ENCODE measurements at places on chromosomes 1 and 21.

- H3K36me3 ChIP-seq, result no peaks in the 10 kb centered on the region
- H3K27me3 ChIP-seq, result no peaks in the 10 kb centered on the region
- no peak for DNase-seq
- no peak overlapping the region for H3K27ac ChIP-seq
- no peaks in the 10 kb centered on the region for H3K4me1 ChIP-seq
These were observed 23.8 kb downstream of the GNG4 start for GRCh38 chr1:235625831-235626230.

GRCh38 chr1:170562646-170563338 lies 30.8 kb downstream of the GORAB start:
- DNase-seq, result no peak
- H3K4me3 ChIP-seq, result no peak overlapping the region
- no peaks in the 10 kb centered on the region for H3K36me3 ChIP-seq
- peaks cover 25% of the 10 kb centered on the region for H3K4me1 ChIP-seq
- H3K27ac ChIP-seq, result peak overlapping the region; percentile 83

DNA sequence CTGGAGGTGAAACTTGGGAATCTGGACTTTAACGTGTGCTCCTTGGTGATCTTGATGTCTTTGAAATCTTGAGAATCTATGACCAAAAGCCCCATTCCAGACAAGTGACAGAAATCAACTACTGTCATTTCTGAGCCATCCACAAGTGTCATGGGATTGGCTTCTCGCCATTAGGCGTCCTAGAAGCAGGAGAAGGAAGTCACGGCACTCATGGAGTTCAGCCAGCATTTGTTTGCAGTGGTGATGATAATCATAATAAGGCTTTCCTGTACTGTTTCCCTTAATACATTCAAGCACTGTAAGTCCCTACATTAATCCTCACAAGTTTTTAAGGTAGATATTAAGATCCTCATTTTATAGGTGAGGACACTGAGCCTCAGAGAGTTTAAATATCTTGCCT lies 11.9 kb downstream of the F5 start:
- H3K27me3 ChIP-seq, result no peaks in the 10 kb centered on the region
- H3K4me3 ChIP-seq, result no peak overlapping the region
- H3K27ac ChIP-seq, result no peak overlapping the region
- H3K36me3 ChIP-seq, result no peaks in the 10 kb centered on the region
- DNase-seq, result no peak

GRCh38 chr1:5913078-5913845 lies 79.0 kb downstream of the NPHP4 start:
- H3K4me3 ChIP-seq, result no peak overlapping the region
- H3K4me1 ChIP-seq, result no peaks in the 10 kb centered on the region
- no peak overlapping the region for H3K27ac ChIP-seq
- no peaks in the 10 kb centered on the region for H3K36me3 ChIP-seq
- no peaks in the 10 kb centered on the region for H3K27me3 ChIP-seq

GRCh38 chr1:48771561-48771960 lies 5.1 kb downstream of the BEND5 start:
- no peak overlapping the region for H3K4me3 ChIP-seq
- DNase-seq, result no peak
- H3K4me1 ChIP-seq, result peaks cover 41% of the 10 kb centered on the region
- no peaks in the 10 kb centered on the region for H3K27me3 ChIP-seq

GRCh38 chr1:203238535-203238934 lies 9.1 kb upstream of the CHIT1 start:
- no peak for DNase-seq
- no peak overlapping the region for H3K4me3 ChIP-seq
- H3K27me3 ChIP-seq, result no peaks in the 10 kb centered on the region

- no peak overlapping the region for H3K27ac ChIP-seq
- H3K4me3 ChIP-seq, result no peak overlapping the region
- no peaks in the 10 kb centered on the region for H3K4me1 ChIP-seq
- no peaks in the 10 kb centered on the region for H3K36me3 ChIP-seq
- DNase-seq, result no peak
These were observed 690.7 kb downstream of the NCAM2 start for GRCh38 chr21:21688889-21689288.

GRCh38 chr1:110208916-110209645 lies 1.0 kb upstream of the KCNC4 start:
- H3K36me3 ChIP-seq, result no peaks in the 10 kb centered on the region
- DNase-seq, result no peak
- no peaks in the 10 kb centered on the region for H3K27me3 ChIP-seq
- peaks cover 39% of the 10 kb centered on the region for H3K4me1 ChIP-seq
- peak overlapping the region; percentile 99 for H3K4me3 ChIP-seq

- H3K27ac ChIP-seq, result no peak overlapping the region
- DNase-seq, result no peak
- H3K27me3 ChIP-seq, result no peaks in the 10 kb centered on the region
- H3K4me3 ChIP-seq, result no peak overlapping the region
- H3K4me1 ChIP-seq, result no peaks in the 10 kb centered on the region
- H3K36me3 ChIP-seq, result peaks cover 38% of the 10 kb centered on the region
These were observed 85.2 kb downstream of the KIF1B start for GRCh38 chr1:10295481-10296085.

DNA sequence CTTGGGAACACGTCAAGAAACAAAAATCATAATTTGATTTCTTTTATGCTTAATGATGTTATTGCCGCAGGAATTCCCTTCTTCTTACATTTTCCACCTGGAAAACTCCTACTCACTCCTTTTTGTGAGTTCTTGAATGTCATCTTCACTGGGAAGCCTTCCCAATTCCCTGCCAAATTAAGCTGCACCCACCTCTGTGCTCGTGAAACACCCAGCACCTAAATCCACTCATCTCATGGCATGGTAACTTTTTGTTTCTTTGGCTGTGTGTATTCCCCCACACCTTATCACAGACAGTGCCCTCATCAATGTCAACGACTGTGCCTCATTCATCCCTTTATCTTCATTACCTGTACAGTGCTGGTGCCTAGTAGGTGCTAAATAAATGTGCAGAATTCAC lies 45.6 kb downstream of the ASTN1 start:
- H3K27ac ChIP-seq, result no peak overlapping the region
- H3K4me3 ChIP-seq, result no peak overlapping the region
- no peaks in the 10 kb centered on the region for H3K4me1 ChIP-seq
- DNase-seq, result no peak

GRCh38 chr1:214455479-214455878 lies 95.9 kb downstream of the PTPN14 start:
- DNase-seq, result no peak
- no peak overlapping the region for H3K4me3 ChIP-seq
- no peaks in the 10 kb centered on the region for H3K27me3 ChIP-seq
- no peak overlapping the region for H3K27ac ChIP-seq
- H3K36me3 ChIP-seq, result no peaks in the 10 kb centered on the region

DNA sequence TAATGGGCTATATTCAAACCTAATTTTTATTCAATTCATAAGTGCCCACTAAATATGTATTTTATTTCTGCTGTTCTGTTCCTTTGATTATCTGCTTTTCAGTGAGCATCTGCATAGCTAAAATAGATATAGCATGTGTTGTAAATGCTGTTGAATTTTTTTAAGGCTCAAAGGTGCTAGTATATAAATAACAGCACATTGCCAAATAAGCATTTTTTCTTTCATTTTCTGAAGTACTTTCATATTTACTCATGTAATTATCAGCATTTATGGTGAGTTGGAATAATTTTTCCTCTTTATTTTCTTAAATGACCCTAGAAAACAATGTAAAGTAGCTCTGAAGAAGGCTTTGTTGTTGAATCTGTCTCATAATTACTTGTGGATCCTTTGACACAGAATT lies 69.6 kb upstream of the B3GALT2 start:
- no peak for DNase-seq
- no peak overlapping the region for H3K4me3 ChIP-seq
- H3K4me1 ChIP-seq, result no peaks in the 10 kb centered on the region
- no peaks in the 10 kb centered on the region for H3K27me3 ChIP-seq
- H3K36me3 ChIP-seq, result no peaks in the 10 kb centered on the region

DNA sequence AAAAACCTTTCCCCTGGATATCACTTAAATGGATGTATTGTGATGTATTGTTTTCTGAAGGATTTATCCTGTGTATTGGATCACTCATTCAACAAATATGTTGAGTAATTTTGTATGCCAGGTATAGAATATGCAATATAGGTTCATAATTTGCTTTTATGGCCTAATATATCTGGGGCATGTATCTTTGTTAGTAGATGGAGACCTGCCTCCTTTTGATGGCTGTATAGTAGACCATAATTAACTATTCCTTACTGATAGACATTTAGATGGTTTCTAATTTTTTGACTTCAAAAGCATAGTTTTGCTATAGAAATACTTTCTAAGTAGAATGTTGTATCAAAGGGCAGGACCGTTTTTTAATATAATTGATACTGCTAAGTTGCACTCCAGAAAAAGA lies 8.6 kb downstream of the RBBP4 start:
- H3K27ac ChIP-seq, result no peak overlapping the region
- H3K4me1 ChIP-seq, result peaks cover 9% of the 10 kb centered on the region
- H3K36me3 ChIP-seq, result peaks cover 86% of the 10 kb centered on the region
- no peaks in the 10 kb centered on the region for H3K27me3 ChIP-seq

- H3K4me3 ChIP-seq, result no peak overlapping the region
- H3K4me1 ChIP-seq, result peaks cover 33% of the 10 kb centered on the region
- H3K36me3 ChIP-seq, result no peaks in the 10 kb centered on the region
- no peak for DNase-seq
- H3K27me3 ChIP-seq, result no peaks in the 10 kb centered on the region
- peak overlapping the region; percentile 21 for H3K27ac ChIP-seq
These were observed 19.2 kb upstream of the CLSTN1 start for GRCh38 chr1:9842781-9843575.

GRCh38 chr1:220943319-220943996 lies 64.2 kb downstream of the HLX start:
- no peak overlapping the region for H3K4me3 ChIP-seq
- no peaks in the 10 kb centered on the region for H3K36me3 ChIP-seq
- no peak overlapping the region for H3K27ac ChIP-seq
- no peaks in the 10 kb centered on the region for H3K4me1 ChIP-seq
- DNase-seq, result no peak

- no peak overlapping the region for H3K4me3 ChIP-seq
- no peaks in the 10 kb centered on the region for H3K27me3 ChIP-seq
- no peak overlapping the region for H3K27ac ChIP-seq
- no peaks in the 10 kb centered on the region for H3K4me1 ChIP-seq
These were observed 78.0 kb upstream of the SMYD2 start for GRCh38 chr1:214202992-214203391.

DNA sequence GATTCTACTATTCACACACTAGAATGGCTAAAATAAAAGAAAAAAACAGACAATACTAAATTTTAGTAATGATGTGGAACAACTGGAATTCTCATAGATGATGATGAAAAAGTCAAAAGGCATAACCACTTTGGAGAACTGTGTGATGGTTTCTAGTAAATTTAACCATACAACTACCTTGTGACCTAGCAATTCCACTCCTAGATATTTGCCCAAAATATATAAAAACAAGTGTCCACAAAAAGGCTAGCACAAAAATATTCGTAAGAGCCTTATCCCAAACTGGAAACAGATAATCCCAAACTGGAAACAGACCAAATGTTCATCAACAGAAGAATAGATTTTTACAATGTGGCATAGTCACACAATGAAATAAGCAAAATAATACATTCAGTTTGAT lies 67.9 kb upstream of the PGBD5 start:
- no peaks in the 10 kb centered on the region for H3K4me1 ChIP-seq
- no peaks in the 10 kb centered on the region for H3K36me3 ChIP-seq
- no peak for DNase-seq

DNA sequence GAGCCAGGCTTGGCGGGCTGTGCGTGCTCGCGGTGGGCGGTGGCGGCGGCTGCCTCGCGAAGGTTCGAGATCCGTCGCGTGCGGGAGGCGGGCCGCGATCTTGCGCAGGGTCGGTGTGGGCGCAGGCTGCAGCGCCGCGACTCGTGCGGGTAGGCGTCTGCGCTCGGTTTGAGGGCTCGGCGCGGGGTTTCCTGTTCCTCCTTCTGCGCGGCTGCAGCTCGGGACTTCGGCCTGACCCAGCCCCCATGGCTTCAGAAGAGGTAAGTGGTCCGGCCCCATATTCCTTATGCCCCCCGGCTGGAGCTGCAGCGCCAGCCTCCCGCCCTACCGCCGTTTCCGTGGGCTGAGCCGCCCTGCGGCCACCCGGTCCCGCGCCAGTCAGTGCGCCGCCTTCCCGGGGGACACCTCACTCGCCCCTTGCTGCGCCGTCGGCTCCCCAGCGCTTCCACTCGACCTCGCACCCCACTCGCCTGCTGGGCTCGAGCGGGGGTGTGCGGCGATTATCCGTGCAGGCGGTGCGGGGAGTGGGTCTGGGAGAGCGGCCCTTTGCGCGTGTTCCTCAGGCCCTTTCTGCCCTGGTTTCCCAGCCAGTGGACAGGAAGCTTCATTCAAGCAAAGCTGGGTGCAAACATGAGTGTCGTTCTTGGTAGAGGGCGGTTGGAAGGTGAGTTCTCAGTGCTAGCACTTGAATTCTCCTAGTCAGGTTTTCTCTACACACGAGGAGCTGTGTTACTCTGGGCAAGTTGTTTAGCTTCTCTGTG lies at the start of gene CACYBP:
Gene CACYBP (plus strand): TSS at position 12 of the 761 bp plus-strand sequence. CDS start 234 bp downstream, at position 246.
- no peaks in the 10 kb centered on the region for H3K36me3 ChIP-seq
- peak within 1 kb of the TSS; percentile 88 for H3K4me3 ChIP-seq
- DNase-seq, result no peak
- H3K4me1 ChIP-seq, result peaks cover 45% of the 10 kb centered on the region
- H3K27ac ChIP-seq, result peak within 1 kb of the TSS; percentile 100

DNA sequence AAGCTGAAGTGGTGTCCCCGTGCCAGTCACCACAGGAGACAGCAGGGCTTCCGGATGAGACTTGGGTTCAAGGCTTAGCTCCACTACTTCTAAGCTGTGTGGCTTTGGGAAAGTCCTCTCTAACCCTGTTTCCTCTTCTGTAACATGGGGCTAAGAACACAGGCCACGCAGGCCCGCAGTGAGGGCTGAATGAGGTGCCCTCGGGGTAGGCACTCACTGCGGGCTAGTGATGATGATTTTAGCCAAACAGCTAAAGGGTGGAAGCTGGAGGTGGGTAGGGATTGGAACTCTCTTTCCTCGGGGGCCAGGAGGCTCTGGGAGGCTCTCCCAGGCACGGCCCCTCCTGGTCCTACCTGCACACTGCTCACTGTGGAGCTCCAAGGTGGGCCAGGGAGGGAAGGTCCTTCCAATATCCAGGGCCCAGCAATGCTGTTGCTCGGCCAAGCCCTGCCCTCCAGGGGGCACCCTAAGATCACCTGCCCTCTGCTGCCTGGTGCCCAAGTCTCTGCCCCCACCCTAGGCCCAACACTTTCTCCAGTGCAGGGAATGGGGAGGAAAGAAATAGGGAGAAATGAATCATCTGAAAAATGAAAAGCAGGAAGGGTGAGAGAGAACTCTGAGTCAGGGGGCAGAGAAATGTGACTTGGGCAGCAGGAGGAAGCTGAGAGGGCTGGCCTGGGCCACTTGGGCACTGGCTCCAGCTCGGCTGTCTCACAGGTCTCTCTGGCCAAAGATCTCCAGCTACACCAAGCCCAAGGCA lies 19.2 kb upstream of the EVA1B start:
- H3K36me3 ChIP-seq, result no peaks in the 10 kb centered on the region
- peak overlapping the region; percentile 30 for H3K27ac ChIP-seq
- H3K4me3 ChIP-seq, result no peak overlapping the region
- H3K27me3 ChIP-seq, result no peaks in the 10 kb centered on the region

- H3K4me3 ChIP-seq, result peak overlapping the region; percentile 69
- H3K36me3 ChIP-seq, result no peaks in the 10 kb centered on the region
- peaks cover 5% of the 10 kb centered on the region for H3K27me3 ChIP-seq
These were observed 15.1 kb downstream of the RNF223 start for GRCh38 chr1:1058921-1059493.

- H3K4me3 ChIP-seq, result no peak overlapping the region
- no peaks in the 10 kb centered on the region for H3K4me1 ChIP-seq
- no peak for DNase-seq
- no peak overlapping the region for H3K27ac ChIP-seq
These were observed 148.9 kb downstream of the PHTF1 start for GRCh38 chr1:113610372-113610771.
